ENCODE measurements at places on chromosomes 7 and 10.

DNA sequence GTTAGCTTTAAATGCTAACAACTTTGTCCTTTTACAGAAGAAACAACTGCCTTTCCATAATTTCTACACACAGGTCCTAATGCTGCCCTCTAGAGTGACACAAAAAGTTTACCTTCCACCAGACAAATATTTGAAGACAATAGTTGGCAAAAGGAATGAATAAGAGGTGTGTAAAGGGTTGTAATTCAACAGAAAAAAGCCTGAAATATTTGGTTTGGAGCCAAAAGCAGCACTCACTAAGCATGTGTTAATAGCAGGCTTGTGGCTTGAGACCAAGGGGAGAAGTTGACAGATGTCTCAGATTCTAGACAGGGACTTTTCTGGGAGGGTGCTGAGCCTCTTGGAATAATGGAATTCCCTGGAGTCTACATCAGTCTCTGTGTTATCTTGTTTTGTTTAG lies 156.2 kb upstream of the GALNT17 start:
- DNase-seq = no peak

DNA sequence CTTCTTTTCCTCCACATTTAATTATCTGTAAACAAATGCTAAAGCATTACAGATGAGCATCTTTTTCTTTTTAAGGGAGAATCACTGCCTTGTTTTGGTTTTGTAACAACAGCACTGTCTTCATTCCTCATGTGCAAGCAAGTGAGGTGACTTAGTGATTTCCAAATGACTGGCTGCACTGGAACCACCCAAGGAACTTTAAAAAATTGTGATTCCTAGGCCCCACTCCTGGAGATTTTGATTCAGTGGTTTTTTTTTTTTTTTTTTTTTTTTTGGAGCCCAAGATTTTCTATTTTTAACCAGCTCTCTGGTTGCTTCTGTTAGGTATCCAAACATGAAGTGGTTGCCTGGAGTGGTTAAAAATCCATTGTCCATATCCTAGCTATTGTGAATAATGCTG lies 176.2 kb downstream of the LRMDA start:
- no peak for DNase-seq

DNA sequence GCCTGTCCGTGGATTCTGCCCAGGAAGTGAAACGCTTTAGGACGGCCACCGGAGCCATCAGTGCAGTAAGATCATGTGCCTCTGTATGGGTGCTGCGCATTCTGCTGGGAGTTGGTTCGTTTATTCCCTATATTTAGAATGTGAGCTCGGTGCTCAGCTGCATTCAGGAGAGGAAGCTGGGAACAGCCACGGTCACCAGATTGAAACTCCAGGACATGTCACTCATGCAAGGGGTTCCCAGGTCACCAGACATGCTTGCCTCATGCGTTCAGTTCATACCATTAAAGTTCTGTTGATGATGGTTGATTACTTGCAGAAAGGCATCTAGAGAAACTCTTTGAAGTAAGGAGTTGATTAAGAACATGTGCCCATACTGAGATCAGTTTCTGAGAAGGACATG lies 78.1 kb downstream of the TRRAP start:
- no peak for DNase-seq

DNA sequence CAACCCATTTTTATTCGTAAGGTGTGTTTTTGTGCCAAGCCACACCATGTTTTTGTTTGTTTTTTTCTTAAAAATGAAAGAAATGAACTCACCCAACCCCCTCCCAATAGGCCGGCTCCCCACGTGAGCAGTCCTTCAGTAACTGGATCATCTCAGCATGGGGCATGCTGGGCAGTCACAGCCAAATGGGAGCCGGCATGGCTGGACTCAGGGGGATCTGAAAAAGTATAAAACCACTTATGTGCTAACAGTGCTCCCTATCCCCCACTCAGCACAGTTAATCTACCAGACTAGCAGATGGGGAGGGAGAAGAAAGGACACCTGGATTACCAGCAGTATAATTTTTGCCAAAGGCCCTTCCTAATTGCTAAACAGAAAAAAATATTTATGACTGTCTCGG lies 39.3 kb downstream of the BAZ1B start:
- DNase-seq = no peak

DNA sequence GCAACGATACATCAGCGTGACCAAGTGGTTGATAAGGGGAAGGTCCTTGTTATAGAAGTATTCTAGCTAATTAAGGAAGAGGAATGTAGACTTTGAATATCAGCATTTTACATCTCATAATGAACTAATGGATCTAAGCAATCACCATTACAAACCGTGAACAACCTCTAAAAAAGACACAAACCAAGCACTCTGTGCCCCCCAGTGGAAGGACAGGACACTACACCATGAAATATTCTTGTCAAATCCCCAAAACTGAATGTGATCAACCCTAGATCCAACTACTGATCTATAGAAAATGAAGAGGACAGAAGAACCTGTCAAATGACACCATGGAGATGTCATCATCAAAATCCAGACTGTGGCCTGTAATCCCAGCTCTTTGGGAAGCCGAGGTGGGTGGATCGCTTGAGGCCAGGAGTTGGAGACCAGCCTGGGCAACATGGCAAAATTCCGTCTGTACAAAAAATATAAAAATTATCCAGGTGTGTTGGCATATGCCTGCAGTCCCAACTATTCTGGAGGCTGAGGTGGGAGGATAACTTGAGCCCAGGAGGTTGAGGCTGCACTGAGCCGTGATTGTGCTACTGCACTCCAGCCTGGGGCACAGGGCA lies 111.3 kb upstream of the CARD11 start:
- peak; percentile 40 for DNase-seq

GRCh38 chr10:93438613-93439253 lies 43.4 kb downstream of the MYOF start:
- DNase-seq = no peak

DNA sequence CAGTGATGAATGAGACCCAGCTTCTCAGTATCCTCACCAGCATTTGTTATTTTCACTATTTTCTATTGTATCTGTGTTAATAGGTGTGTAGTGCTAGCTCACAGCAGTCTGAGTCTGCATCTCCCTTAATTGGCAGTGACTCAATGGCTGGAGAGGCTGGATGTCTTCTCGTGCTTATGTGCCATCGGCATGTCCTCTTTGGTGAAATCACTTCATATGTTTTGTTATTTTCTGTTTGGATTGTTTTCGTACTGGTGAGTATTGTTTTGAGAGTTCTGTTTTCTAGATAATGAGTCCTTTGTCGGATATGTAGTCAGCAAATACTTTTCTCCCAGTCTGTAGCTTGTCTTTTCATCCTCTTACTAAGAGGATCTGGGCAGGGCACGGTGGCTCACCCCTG lies 66.1 kb downstream of the AMZ1 start:
- DNase-seq = no peak

- no peak for DNase-seq
These were observed 10.1 kb downstream of the PAPOLB start for GRCh38 chr7:4851459-4852422.

DNA sequence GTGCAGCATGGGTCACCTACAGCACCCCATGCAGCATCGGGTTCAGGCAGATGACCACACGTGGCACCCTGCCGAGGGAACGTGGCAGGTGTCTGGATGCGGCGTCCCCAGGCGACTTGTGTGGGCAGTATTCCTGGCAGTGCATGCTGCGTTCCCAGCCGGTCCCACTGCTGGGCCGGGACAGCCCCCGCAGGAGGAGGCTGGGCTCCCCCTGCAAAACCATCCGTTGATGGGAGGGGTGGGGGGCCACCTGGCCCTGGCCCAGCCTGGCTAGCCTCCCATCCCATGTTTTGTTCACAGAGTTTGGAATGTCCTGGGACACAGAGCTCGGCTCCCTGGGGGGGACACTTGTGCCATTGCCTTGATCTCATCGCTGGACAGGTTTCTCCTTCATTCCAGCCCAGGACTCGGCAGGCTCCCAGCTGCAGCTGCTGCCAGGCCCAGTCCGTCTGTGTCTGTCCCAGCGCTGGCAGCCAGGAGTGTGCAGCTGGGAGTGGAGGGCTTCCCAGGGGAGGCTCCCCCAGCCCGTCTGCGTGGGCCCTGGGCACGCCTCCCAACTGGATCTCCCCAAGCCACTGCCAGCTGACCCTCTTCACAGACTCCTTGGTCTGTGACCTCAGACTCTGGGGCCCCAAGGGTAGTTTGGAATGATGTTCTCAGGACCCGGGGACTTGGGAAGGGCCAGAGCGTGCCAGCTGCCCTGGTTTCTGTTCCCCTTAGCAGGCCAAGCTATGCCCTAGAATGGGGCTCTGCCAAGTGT lies 32.6 kb downstream of the TMEM270 start:
- no peak for DNase-seq

DNA sequence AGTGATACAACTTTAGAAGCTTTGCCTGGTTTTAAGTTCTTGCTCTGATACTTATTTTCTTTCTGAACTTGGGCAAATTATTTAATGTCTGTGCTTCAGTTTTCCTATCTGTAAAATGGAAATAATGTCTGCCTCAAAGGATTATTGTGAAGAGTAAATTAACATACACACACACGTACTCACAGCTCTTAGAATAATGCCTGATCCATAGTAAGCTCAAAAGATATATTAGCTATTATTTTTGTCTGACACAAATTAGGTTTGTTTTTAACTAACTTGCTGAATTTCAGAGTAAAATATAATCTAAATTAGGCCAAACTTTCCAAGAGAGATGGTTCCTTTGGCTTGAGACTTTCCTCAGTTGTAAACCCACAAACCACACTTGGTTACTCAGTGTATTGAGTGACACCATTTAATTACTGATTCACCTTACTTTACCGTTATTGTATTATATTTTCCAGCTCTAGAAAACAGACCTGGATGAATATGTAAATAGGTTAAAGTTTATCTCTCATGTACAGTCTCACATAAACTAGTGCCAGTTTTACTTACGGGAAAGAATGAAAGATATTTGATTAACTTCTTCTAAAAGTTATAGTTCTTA lies 50.4 kb downstream of the VTI1A start:
- DNase-seq = no peak

- no peak for DNase-seq
These were observed 483.9 kb upstream of the MKI67 start for GRCh38 chr10:128610113-128610512.

DNA sequence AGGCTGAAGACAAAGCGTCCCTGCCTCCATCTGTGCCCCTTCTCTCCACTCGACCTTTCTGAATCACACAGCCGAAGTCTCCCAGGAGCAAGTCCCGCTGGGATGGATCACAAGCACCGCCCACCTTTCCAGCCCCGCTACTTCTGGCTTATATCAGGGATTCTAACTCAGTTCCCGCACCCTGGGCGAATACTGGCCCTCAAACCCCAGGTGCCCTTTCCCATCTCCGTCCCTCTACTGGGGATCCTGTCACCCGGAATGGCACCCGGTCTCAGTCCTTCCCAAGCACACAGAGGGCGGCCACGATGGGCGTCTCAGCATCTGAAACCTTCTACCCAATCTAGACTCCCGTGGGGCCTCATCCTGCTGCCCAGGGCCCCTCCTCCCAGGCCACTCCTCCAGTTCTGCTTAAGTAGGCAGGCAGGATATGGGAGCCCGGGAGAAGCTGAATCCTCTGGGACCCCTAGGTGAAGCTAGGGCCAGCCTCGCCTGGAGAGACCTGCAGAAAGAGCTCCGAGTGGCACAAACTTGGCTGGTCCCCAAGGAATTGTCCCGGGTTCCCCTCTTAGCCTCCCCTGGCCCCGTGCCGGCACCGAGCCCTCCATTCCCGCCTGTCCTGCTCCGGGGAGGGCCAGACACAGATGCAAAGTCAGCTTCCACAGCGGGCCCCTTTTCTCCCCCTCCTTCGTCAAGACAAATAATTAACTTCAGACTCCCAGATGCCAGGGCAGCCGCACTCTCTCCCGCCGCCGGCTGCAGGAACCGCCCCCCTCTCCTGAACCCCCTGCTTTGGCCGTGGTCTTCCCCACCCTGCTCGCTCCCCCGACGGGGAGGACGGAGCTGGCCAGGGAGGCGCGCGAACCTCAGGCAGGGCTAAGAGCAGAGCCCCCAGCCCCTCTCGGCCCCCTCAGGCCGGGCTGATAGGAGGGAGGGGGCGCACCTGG lies 612 bp downstream of the KCP start:
- no peak for DNase-seq

- no peak for DNase-seq
These were observed 66.8 kb downstream of the LYZL2 start for GRCh38 chr10:30562787-30563186.

DNA sequence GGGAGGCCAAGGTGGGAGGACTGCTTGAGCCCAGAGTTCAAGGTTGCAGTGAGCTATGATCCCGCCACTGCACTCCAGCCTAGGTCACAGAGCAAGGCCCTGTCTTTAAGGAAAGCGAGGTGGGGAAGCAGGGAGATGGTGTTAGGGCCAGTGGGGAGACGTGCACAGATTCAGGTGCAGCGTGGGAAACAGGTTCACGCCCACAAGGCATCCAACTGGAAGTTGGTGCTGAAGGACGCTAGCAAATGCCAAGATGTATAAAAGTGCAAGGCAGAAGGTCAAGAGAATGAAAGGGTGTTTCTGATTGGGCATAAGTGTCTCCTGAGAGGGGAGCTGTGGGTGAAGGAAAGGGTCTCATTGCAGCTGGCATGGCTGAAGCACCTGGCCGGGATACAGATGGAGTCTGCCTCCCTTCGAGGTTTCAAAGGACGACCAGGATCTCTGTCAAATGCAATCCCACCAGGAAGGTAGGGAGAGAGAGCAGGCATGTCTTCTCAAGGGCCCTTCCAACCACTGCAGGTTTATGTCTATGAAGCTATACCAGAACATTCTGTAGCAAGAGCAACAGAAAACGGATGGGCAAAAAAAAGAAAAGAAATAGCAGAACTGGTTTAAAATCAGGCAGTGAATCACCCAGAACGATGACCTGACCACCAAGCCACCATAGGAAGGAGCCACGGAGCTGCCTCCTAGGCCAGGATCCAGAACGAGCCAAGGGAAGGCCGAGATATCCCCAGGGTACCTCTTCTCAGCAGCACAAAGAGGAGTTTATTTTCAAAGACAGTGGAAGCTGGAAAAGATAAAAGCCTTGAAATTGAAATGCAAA lies 43.2 kb downstream of the GSDME start:
- DNase-seq = no peak

GRCh38 chr10:69571618-69572158 lies 1.5 kb downstream of the NEUROG3 start:
- no peak for DNase-seq

- peak; percentile 18 for DNase-seq
These were observed 143.2 kb upstream of the RET start for GRCh38 chr10:42933448-42934340.

- no peak for DNase-seq
These were observed 50.5 kb downstream of the FZD1 start for GRCh38 chr7:91314591-91315323.

- DNase-seq = no peak
These were observed 77.6 kb upstream of the SHH start for GRCh38 chr7:155889636-155890511.

GRCh38 chr10:101291331-101292193 lies 62.3 kb upstream of the LBX1 start:
- DNase-seq = peak; percentile 36

GRCh38 chr7:95011146-95011928 lies 103.9 kb downstream of the PPP1R9A start:
- no peak for DNase-seq

GRCh38 chr7:149626972-149627371 lies 129.4 kb upstream of the ZNF746 start:
- no peak for DNase-seq

GRCh38 chr10:124164264-124164663 lies 70.9 kb upstream of the CHST15 start:
- no peak for DNase-seq

Measured in stimulated activated CD8-positive, alpha-beta memory T cell treated with anti-CD3 and anti-CD28 coated beads, Interleukin-12 subunit alpha, Interleukin-12 subunit beta, amount 100 ng/mL, for 1 hour (primary cell).